ENCODE measurements at places on chromosomes 6 and 20.

- DNase-seq, result no peak
Measured at GRCh38 chr20:62805711-62806382, 1.2 kb downstream of the OGFR start.

- no peak for DNase-seq
Measured at GRCh38 chr6:121885399-121886152, 450.1 kb downstream of the GJA1 start.

DNA sequence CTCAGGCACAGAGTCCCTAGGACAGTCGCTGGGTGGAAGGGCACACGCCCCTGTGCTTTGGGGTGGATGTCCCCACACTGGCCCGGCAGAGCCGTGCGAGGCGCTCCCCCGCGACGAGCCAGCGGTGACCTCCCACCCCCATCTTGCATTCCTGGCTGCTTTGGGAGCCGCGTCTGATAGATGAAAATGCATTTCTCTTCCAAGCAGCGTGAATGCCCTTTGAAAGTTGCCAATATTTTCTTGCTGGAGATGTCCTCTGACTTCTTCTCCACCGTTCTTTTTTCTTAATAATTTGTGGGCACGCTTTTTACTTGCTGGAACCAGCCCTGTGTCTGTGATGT, 29.9 kb downstream of the COL20A1 start:
- DNase-seq, result no peak

GRCh38 chr20:46025376-46025783, 3.6 kb upstream of the SLC12A5 start:
- no peak for DNase-seq

- DNase-seq, result no peak
Measured at GRCh38 chr20:64188682-64189529, 24.7 kb downstream of the MYT1 start.

DNA sequence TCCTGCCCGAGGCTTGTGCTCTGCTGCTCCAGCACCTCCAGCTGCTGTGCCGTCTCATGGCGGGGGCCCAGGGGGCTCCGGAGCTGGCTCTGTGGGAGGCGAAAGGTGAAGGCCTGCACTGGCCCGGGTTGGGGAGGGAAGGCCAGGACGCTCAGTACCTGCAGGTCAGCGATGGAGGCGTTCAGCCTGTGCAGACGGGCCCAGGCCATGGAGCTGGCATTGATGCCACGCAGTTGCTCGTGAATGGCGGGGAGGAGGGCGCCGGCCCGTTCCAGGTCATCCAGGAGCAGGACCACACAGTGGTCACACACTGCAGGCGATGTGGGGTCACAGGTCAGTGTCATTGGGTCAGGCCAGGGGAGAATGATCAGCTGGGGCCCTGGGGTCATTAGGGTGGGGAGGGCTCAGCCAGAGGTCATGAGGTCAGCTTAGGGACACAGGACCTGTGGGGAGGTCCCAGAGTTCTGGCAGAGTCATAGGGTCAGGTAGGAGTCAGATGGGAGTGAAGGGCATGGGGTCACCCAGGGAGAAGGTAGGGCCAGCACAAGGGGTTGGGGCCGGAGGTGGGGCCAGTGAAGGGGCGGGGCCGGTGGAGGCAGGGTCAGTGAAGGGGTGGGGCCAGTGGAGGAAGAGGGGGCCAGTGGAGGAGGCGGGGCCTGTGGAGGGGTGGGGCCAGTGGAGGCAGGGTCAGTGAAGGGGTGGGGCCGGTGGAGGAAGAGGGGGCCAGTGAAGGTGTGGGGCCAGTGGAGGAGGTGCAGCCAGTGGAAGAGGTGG, 18.0 kb downstream of the ADRM1 start:
- DNase-seq, result no peak

DNA sequence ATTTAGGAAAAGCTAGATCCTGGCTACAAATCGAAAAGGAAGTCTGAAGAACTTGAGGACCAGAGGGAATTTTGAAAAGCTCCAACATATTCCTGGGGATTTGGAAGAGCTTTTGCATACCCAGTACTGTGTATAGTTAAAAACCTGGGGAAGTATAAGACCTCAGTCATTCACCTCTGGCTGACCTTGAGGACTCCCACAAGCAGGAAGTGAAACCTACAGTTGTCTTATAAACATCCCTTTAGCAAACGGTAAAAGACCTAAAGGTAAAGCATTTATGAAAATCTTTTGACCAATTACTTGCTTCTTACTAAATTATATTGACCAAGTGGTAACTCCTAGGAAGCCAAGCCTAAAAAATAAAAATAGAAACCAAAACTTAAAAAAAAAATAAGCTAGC, 175.0 kb downstream of the HAO1 start:
- DNase-seq, result no peak

DNA sequence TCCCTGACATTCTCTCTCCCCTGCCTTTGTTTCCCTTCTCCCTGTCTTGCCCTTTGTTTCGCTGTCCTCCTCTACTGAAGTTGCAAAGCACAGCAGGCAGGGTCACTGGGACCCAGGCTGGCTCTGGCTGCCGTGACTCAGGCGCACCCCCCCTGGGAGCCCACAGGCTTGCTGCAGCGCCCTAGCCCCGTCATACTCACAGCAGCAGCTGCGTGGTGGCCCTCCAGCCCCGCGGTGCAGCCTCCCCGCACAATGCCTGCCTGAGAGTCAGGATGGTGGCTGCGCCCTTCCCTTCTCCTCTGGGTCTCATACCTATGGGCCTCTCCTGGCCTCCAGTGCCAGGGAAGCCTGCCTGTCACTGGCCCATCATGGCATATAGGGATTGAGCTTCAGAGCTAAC, 41.7 kb downstream of the TXNDC5 start:
- no peak for DNase-seq

GRCh38 chr20:12699374-12700228, 309.2 kb upstream of the SPTLC3 start:
- no peak for DNase-seq
